ENCODE measurements at places on chromosomes 1 and 21.
A peak's percentile ranks its signal among the peaks of the same experiment; 100 is the strongest.

GRCh38 chr1:43901196-43901961 lies 32.2 kb upstream of the ARTN start:
- DNase-seq: no peak

DNA sequence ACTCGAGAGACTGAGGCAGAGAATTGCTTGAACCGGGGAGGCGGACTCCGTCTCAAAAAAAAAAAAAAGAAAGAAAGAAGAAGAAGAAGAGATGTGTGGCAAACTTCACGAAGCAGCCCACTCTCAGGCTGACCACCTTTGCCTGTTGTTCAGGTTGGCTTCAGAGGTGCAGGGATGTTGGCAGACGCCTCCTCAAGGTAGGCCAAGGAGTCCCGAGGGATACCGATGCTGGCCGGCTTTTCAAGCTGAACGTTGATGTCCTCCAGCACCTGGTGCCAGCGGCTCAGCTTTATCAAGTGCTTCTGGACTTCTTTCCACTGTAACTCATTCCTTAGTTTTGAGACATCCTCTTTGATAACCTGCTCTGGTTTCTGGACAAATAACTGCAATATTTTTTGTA lies 243.8 kb upstream of the ADGRL2 start:
- no peak for DNase-seq

- no peak for DNase-seq
Observed at GRCh38 chr1:64539781-64540218, 69.9 kb downstream of the CACHD1 start.

- DNase-seq: no peak
Observed at GRCh38 chr1:203364094-203364801, 13.3 kb upstream of the FMOD start.

GRCh38 chr1:231053493-231054162 lies 13.6 kb upstream of the FAM89A start:
- DNase-seq: peak; percentile 62

- no peak for DNase-seq
Observed at GRCh38 chr1:227725046-227725445, 10.1 kb downstream of the JMJD4 start.

- DNase-seq: peak; percentile 28
Observed at GRCh38 chr1:226738421-226738994, 574 bp downstream of the ITPKB start.

DNA sequence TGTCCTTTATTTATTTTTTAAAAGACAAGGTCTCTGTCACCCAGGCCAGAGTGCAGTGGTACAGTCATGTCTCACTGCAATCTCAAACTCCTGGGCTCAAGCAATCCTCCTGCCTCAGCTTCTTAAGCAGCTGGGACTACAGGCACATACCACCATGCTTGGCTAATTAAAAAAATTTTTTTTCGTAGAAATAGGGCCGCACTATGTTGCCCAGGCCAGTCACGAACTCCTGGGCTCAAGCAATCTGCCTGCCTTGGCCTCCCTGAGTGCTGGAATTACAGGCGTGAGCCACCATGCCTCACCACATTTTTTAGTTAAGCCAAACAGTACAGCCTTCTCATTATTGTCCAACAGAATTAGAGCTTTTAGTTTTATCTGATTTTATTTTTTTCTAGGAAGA lies 7.4 kb upstream of the ADAR start:
- DNase-seq: no peak
